ENCODE measurements at places on chromosomes 11 and 22.

DNA sequence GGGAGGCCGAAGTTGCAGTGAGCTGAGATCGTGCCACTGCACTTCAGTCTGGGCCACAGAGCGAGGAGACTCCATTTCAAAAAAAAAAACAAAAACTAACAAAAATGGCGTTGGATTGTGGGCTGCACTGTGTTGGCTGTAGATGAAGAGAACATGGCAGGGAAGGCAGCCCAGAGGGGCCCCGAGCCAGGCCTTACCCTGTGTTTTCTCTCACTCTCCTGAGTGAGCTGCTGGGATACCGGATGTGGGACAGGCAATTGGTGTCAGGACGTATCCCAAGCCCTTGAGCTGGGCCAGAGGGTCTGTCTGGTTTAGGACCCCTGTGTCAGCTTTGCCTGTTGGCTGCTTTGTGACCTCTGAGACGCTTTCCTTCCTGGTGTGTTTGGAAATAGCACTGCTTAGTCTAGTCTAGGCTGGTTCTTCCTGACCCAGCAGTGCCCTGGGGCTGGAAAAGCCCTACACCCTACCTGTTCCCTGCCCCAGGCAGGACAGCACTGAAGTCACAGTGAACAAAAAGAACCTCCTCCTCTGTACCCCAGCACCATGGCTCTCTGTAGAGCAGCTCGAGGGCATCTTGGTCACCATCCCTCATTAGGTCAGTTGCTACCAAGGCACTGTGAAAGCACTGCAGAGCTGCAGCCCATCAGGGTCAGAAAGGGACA, 17.8 kb downstream of the CHADL start:
- DNase-seq: no peak

DNA sequence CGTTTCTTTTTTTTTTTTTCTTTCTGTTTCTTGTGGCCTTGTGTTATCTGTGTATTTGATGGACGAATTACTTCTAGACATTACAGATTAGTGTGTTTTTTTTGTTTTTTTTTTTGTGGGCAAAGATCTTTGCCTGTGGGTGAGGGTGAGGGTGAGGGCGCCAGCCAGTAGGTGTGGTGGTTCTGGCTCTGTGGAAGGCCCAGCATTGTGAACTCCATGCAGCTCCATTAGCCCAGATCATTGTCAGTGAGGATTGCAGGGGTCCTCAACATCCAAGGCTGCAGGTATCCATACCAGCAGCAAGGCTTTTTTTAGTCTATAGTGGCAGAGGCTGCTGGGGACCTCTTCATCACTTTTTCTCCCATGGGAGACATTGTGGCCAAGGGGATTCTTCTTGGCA, 13.7 kb downstream of the BIRC2 start:
- DNase-seq: no peak

GRCh38 chr11:126147208-126148111, 64.0 kb downstream of the RPUSD4 start:
- no peak for DNase-seq

- DNase-seq: no peak
Observed at GRCh38 chr11:115421352-115421991, 82.7 kb downstream of the CADM1 start.

DNA sequence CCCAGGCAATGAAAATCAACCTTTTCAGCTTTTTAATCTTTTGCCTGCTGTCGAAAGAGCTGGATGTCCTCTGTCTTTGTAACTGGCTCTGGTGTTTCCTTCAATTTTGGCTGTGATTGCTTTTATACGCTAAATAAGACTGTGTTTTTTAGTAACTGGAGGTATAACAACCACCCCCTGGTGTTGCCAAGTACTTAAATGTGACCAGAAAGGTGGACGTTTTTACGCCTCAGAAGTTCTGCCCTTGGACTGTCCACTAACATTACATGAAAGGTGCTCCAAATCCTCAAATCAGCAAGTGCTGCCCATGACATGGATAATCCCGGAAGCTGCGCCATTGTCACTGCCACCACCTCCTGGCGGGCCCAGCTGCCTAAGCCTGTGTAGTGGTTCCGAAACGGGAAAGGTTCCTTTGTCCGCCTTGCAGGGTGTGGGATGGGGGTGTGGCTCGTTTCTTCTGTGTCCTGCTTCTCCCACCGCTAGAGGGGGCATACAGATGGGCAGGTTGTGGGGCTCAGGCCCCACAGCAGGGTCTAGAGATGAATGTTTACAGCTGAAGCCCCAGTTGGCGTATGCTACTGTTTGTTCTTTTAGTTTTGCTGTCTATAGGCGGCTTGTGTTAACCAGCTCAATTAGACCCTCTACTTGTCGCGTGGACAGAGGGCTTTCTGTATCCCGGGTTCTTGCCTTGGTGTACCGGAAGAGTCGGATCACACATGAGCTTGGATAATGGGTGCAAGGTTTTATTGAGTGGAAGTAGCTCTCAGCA, 82.2 kb upstream of the SEPTIN5 start:
- DNase-seq: no peak

- DNase-seq: no peak
Observed at GRCh38 chr11:104028476-104029263, 7.8 kb upstream of the DDI1 start.

- no peak for DNase-seq
Observed at GRCh38 chr11:57571606-57572005, 4.1 kb upstream of the UBE2L6 start.

DNA sequence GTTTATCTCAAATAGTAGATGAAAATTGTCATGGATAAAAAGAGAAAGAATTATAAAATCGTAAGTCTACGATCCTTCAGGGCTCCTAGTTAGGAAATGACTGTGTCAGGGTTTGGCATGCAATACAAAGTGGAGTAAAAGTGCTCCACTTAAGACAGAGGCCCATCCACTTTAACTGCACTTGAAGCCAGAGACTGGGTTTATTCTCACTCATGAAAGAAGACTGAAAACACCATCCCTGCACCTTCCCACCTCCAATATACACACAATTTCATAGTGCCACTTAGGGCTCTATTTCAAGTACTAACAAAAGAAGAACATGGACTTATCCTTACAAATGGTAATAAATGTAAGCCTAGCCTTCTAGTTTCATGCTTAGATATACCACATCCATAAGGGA, 70.7 kb downstream of the ANO5 start:
- no peak for DNase-seq

- no peak for DNase-seq
Observed at GRCh38 chr22:46635756-46636155, 15.6 kb downstream of the GRAMD4 start.

GRCh38 chr22:29202212-29203192, 3.2 kb upstream of the EMID1 start:
- no peak for DNase-seq

GRCh38 chr22:38028344-38029130, 28.7 kb upstream of the PICK1 start:
- DNase-seq: no peak

GRCh38 chr11:93842461-93842860, 8.0 kb downstream of the VSTM5 start:
- no peak for DNase-seq

DNA sequence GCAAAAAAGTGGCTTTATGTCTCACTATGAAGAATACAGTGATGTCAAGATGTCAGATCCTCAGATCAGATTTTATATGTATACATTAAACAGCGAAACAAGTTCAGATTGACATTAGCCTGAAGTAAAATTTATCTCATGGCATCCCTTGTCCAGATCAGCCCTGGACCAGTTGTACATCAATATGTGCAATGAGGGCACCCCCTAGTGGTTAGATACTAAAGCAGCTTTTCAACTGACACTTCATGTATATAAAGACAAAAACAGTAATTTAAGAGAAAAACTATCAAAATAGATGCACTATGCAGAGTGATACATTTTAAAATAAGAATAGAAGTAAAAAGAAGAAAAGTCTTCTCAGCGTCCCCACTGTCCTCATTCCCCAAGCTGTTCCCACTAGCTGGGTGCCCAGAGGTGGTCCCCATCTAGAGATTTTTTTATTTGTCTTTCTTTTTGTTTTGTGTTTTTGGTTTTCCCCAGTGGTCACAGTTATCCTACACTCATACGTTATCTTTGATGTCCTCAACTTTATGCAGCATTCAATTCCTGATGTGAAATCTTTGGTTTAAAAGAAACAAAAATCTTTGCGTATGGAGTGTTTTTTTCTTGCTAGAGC, 2193.4 kb upstream of the RAG2 start:
- no peak for DNase-seq

GRCh38 chr11:44621784-44622183, 56.3 kb downstream of the CD82 start:
- DNase-seq: no peak

Measured in posterior cingulate gyrus (tissue), 11 donors.